Mesothelial cell of epicardium (in vitro differentiated cells): ENCODE measurements at places on chromosomes 6 and 20. TPM values are rescaled to one million over a fixed set of nuclear protein-coding genes. Genes with fewer than 3 reads are reported as not detected.

The TNFRSF6B gene
- 1.6 TPM in 1 of 3 replicates, not detected in the others for total RNA-seq

DNA sequence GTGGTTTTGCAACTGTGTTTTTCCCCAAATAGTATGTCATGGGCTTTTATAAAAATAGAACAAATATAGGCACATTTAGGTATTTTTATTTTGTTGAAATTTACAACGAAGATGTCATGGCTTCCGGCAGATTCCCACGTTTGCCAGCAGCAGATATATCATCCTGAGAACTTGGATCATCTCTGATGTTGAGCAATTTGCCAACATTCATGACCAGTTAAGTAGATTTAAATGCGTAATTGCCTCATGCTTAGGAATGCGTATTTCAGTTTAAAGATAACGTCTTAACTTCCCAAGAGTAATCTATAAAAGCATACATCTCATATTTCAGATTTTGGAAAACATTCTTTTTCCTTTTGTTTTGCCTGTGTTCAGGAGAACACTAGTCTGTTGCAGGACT is 457.8 kb downstream of the QKI start:
- H3K36me3 ChIP-seq = no peaks in the 10 kb centered on the region
- peak overlapping the region; percentile 36 for H3K27ac ChIP-seq
- no peak overlapping the region for H3K4me3 ChIP-seq
- DNase-seq = no peak

GRCh38 chr6:21801446-21802174 is 208.1 kb downstream of the SOX4 start:
- H3K27ac ChIP-seq = peak overlapping the region; percentile 70
- H3K4me1 ChIP-seq = peaks cover 35% of the 10 kb centered on the region
- DNase-seq = no peak
- H3K4me3 ChIP-seq = no peak overlapping the region
- H3K36me3 ChIP-seq = peaks cover 24% of the 10 kb centered on the region
- no peaks in the 10 kb centered on the region for H3K27me3 ChIP-seq

DNA sequence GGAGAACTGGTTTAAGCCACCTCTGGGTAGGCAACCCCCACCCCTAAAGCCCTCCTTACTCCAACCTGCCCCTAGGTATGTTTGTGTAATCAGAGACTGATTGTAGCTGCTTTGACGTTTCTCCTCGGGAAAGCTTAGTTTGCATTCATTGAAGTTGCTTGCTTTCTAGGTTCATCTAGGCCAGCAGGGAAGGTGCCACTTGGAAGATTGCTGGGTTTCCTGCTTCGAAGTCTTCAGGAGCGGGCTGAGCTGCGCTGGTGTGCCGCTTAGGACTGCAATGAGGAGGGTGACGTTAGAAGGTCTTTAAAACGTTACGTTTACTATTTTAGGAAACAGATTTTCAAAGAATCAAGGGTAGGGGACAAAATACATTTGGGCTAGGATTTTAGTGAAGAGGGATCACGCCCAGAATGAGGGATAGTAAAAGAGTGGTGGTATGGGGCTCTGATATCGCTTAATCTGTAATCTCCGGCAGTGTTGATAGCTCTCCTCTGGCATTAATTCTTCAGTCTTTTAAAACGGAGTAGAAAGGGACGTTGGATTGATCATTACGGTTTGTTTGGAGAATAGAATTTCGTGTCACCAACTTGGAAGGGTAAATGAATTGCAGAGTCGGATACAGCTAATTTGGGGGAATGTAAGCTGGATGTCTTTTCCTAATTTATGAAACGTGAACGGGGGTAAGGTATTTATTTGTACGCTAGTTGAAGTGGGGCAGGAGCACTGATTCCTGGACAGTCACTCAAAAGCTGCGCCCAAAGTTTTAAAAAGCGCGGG is 92.6 kb upstream of the PRDM1 start:
- H3K36me3 ChIP-seq = no peaks in the 10 kb centered on the region
- peaks cover 98% of the 10 kb centered on the region for H3K27me3 ChIP-seq
- peak overlapping the region; percentile 23 for H3K27ac ChIP-seq
- peak overlapping the region; percentile 64 for H3K4me3 ChIP-seq
- DNase-seq = no peak

DNA sequence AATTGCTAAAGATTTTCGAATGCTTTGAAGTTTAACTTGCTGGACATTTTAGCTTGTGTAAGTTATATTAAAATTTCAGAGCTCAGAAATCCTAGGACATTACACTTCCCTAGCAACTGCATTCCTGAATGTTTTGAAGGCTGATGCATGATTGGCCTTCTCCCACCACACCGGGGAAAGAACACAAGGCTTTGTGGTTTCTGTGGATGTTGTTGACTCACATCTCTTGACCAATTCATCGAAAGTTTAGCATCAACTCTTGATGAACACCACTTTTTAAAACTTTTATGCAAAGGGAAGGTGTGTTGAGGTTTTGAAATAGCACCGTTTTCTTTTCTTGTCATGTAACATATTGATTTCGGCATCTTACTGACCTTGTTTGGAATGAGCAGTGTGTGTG is 81.1 kb downstream of the RIMS1 start:
- no peak overlapping the region for H3K27ac ChIP-seq
- DNase-seq = no peak
- no peak overlapping the region for H3K4me3 ChIP-seq
- H3K27me3 ChIP-seq = peaks cover 3% of the 10 kb centered on the region
- H3K36me3 ChIP-seq = no peaks in the 10 kb centered on the region
